ENCODE measurements at places on chromosomes 5 and 9.

DNA sequence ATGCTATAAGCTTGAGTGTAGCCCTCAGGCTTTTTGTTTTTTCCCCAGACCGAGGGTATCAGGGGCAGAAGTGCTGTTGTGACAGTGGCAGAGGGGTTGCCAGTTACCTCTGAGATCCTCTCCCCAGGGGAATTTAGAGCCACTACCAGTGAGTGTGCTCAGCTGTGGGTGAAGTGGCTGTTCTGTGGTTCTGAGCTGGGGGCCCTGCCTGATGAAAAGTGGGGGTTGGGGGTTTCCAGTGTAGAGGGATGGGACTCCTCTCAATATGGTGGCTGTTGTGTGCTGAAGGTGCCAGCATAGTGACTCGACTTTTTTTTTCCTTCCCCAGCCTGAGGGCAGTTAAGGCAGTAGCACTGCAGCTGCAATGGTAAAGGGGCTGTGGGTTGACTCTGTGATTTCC, 506.7 kb downstream of the TMEM232 start:
- DNase-seq: no peak

- DNase-seq: no peak
Observed at GRCh38 chr5:146081556-146081955, 23.8 kb downstream of the PLAC8L1 start.

- no peak for DNase-seq
Observed at GRCh38 chr5:157189223-157189622, 8.6 kb downstream of the ITK start.

DNA sequence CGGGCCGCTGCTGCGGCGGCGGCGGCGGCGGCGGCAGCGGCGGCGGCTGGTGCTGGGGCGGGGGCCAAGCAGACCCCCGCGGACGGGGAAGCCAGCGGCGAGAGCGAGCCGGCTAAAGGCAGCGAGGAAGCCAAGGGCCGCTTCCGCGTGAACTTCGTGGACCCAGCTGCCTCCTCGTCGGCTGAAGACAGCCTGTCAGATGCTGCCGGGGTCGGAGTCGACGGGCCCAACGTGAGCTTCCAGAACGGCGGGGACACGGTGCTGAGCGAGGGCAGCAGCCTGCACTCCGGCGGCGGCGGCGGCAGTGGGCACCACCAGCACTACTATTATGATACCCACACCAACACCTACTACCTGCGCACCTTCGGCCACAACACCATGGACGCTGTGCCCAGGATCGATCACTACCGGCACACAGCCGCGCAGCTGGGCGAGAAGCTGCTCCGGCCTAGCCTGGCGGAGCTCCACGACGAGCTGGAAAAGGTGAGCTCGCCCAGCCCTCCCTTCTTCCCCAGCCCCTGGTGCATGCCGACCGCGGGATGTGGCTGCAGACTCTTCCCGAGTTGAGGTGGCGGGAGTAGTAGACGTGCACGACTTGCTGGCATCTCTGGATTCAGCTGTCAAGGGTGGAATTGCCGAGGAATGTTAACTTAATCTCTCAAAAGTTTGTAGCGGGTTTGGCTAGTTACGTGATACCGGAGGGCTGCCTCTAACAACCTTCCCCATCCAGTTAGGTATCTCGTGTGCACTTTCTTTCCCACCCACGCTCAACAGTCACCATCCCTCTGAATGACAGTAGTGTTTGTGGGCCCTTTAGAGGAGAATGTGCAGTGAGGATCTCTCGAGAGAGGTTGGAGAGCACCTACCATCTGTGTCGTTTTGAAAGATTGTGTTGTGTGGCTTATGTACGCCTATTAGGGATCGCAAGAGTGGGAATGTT, 932 bp downstream of the SLC12A2 start:
- DNase-seq: peak; percentile 20

GRCh38 chr9:3074247-3074646, 230.4 kb upstream of the PUM3 start:
- DNase-seq: no peak

DNA sequence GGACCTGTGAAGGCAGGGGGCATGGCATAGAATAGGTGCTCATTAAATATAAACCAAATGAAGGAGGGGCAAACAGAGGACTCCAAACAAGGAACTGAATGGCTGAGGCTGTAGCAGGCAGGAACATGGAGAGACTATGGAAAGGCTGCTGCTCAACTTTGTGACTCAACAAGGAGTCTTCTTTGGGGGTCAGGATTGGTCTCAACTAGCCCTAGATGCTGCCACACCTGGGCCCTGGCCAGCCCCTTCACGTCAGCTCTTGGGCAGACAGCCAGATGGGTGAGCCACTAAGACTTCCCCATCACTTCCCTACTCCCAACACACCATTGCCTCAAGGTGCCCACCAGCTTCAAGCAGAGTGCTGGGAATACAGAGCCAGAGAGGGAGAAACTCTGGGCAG, 11.0 kb downstream of the RPP25L start:
- no peak for DNase-seq

DNA sequence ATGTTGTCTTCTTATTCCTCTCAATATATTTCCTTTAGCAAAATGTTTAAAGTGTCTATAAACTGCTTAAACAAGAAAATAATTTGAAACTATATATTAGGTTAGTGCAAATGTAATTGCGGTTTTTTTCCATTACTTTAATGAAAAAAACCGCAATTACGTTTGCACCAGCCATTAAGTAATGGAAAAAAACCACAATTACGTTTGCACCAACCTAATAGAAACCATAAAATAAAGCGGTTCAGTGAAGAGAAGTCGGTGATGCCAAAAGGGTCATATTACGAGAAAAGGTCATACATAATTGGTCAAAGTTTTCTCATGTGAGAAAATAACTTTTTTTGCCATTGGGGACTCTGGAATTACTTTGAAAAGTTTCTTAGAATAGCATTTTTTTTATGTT, 385.6 kb upstream of the ST8SIA4 start:
- no peak for DNase-seq

GRCh38 chr5:143235423-143235822, 168.1 kb downstream of the NR3C1 start:
- DNase-seq: no peak

- DNase-seq: no peak
Observed at GRCh38 chr9:127113191-127113972, 9.1 kb downstream of the ANGPTL2 start.

- DNase-seq: no peak
Observed at GRCh38 chr5:133698646-133699526, 86.5 kb upstream of the FSTL4 start.

- DNase-seq: no peak
Observed at GRCh38 chr5:150038547-150038946, 38.0 kb downstream of the HMGXB3 start.

DNA sequence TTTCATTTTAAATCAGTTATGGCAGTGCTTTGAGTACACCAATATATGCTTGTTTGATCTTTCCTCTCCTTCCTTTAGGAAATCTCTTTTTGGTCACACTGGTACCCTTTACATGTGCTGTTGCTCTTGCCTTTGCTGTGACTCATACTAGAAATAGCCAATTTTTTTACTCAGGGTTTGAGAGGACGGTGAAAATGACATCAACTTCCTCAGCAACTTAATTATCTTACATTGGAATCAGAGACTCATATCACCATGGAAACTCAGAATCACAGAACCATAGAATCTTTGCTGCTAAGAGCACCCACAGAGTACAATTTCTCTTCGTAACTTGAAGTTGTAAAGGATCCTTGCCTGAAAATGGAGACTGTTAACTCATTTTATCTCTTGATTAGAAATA, 13.8 kb upstream of the ZNF300 start:
- peak; percentile 2 for DNase-seq

- DNase-seq: no peak
Observed at GRCh38 chr5:95229646-95230045, 55.2 kb downstream of the MCTP1 start.

DNA sequence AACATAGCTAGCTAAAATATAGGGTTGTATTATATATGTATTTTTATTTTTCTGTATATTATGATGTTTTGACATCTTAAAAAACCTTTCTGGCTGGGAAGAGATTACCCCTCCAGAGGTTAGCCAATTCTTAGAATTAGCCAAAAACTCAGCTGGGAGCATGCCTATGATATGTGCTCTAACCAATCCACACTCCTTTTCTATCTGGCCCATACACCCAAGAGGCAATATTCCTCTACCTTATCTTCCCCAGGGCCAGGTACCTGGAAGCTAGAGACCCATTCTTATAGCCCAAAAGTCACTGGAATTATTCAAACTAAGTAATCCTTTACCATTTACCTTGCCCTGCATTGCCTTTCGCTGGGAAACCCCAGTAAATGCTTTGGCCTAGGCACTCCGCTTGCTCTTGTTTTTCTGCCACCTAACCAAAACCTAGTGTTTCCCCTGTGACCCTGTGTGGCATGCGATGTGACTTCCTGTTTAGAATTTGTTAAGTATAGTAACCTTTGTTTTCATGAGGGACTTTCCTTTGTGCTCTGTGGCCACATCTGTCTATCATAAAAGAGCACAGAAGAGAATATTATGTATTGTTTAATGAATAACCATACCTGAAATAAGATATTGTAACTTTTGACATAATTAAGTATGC, 37.4 kb downstream of the CSNK1G3 start:
- no peak for DNase-seq

DNA sequence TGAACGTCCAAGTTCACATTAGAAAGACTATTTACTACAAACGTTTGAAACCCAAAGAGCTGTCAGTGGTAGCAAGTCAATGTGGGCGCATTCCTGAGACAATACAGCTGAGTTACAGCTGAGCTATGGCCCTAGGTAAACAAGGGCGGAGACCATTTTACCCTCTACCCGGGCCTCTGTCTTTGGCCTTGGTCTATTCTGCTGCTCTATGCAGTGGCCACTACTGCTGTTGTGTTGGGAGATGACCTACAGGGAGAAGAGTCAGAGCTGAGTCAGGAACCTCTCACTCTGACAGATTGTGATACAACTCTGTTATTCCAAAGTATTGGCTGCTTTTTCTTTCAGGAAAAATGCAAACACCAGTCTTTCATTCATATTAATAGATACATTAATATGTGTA, 700.6 kb downstream of the SEMA5A start:
- no peak for DNase-seq

DNA sequence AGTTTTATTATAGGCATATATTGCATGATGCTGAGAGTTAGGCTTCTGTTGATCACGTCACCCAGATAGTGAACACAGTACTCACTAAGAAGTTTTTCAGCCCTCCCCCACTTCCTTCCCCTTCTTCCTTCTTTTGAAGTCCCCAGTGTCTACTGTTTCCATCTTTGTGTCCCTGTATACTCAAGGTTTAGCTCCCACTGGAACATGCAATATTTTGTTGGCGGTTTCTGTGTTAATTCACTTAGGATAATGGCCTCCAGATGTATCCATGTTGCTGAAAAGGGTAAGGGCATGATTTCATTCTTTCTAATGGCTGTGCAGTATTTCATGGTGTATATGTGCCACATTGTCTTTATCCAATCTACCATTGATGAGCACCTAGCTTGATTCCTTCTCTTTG, 764.3 kb downstream of the MTRR start:
- DNase-seq: no peak

All from kidney glomerular epithelial cell (primary cell).